ENCODE measurements at places on chromosomes 5 and 9. TPM values are rescaled to one million over a fixed set of nuclear protein-coding genes. Genes with fewer than 3 reads are reported as not detected.

Gene CCIN
- total RNA-seq, result not detected

Gene GDF9
- 0.24 TPM for total RNA-seq

Gene SLC4A9
- not detected for total RNA-seq

Gene TXNDC8
- total RNA-seq, result not detected

Gene DNM1
- 58.0 TPM for total RNA-seq

Gene IL13
- not detected for total RNA-seq

Gene SPATA9
- total RNA-seq, result not detected

Gene IFNA16
- not detected for total RNA-seq

Gene CD72
- 3.3 TPM for total RNA-seq

Gene SMIM32
- 0.13 TPM for total RNA-seq

Gene DYNC2I2
- 62.2 TPM for total RNA-seq

Gene NDOR1
- 44.1 TPM for total RNA-seq

Gene LTC4S
- total RNA-seq, result 3.7 TPM

Gene ELP1
- 34.7 TPM for total RNA-seq

Gene NPR3
- total RNA-seq, result not detected

Gene ZNF367
- 10.1 TPM for total RNA-seq

Gene FBN2
- total RNA-seq, result 8.1 TPM

Gene PDCD1LG2
- total RNA-seq, result not detected

Gene CER1
- total RNA-seq, result 22.3 TPM

Gene C7
- 0.52 TPM for total RNA-seq

Gene SPATA31A3
- total RNA-seq, result 0.35 TPM

Gene IFNA2
- not detected for total RNA-seq

Gene FBXW2
- 62.1 TPM for total RNA-seq

Gene ADGRD2
- 1.2 TPM for total RNA-seq

Gene PCDHGA6
- total RNA-seq, result 1.5 TPM

Gene CYSRT1
- total RNA-seq, result 1.9 TPM

Gene SMIM33
- not detected for total RNA-seq

Gene IL9
- total RNA-seq, result not detected

Gene TAS2R1
- total RNA-seq, result not detected

Gene SLC36A2
- total RNA-seq, result 0.07 TPM

Gene CARTPT
- not detected for total RNA-seq

Gene ATP6V1G1
- total RNA-seq, result 119 TPM

Gene SPOCK1
- 10.9 TPM for total RNA-seq

Gene HRH2
- total RNA-seq, result 3.3 TPM
